ENCODE measurements at places on chromosomes 12 and 14.
A peak's percentile ranks its signal among the peaks of the same experiment; 100 is the strongest.

DNA sequence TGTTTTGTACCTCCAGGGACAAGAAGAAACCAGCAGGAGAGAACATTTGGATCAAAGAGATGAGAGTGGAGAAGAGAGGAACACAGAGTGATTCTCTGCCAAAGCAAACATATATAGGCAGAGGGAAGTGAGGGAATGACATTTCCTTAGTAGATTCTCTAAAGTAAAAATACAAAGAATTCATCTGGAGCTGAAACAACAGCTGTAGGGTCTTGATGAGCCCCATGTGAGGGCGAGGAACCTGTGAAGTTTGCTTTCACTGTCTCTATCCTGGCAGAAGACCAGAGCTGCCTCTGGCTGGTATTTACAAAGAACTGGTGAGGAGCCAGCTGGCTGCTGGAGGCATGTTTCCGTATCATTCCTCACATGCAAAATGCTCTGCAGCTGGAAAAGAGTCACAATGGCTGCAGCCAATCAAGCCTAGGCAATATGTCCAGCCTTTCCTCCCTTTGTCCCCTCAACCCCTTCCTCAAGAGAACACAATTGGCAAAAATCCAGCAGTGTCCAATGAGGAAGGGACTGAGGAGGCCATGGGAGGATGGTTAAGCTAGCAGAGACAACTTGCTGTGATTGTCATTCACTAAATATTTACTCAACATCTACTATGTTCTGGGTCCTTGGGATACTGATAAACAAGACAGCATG is 122.5 kb downstream of the PHLDA1 start:
- DNase-seq, result no peak

DNA sequence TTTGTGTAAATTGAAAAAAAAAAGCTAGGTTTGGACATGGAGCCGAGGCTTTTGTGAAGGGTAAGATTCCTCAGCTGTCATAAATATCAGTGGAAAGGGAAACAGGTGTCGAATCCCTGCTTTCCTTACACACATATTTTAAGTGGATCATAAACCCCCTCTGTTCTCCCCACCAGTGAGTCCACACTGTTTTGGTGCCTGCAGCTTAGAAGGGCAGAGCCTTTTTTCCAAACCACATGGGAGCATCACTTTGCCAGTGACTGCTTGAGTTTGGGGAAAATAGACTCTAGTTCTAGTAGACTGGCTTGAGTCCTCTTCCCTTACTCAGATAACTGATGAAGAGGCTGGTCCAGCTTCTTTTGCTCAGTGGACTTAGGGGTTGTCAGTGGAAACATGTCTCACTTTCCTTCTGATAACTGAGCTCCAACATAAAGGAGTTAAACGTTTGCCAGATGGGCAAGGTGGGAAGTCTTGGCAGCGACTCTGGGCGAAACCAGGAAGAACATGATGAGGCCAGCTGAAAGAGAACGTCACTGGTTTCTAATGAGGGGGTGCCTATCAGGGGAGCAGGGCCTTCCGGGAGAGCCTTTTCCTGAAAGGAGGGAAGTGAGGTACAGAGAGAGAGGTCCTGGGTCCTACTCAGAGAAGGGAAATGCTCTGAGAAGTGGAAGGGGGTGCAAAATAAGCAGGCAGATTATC is 168.1 kb upstream of the PARP11 start:
- DNase-seq, result no peak

- DNase-seq, result no peak
Observed at GRCh38 chr12:30517320-30517719, 178.3 kb downstream of the IPO8 start.

GRCh38 chr12:81843599-81843998 is 84.4 kb upstream of the PPFIA2 start:
- no peak for DNase-seq

DNA sequence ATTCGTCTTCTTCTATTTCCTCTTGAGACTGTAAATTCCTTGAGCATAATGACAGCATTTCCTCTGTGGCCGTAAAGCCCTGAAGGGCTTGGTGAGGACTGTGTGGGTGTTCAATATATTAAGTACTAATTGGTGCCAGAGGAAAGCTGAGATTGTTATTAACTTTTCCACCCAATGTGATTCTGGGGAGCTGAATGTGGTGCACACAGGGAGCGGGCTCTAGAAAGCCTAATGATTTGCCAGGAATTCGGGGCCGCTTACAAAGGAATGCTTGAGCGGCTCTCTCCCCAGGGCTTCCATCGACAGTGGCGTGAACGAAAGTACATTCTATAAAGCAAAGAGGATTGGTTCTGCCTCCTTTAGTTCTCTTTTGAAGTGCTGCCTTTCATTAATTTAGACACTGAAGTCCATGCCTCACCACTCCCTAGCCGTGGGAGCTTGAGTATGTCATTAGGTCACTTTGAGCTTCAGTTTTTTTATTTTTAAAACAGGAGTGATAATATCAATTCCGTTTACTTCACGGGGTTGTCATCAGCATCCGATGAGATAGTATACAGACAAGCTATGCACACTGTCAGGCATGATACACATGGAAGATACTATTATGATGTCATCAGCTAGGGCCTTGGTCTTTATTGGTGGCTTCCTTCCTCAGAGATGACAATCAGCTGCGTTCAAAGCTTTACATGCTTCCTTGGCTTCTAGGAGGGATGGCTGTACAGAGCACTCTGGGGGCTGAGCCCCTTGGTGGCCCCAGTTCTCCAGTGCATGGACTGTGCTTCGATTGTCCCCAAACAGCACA is 11.0 kb upstream of the GSG1 start:
- no peak for DNase-seq

DNA sequence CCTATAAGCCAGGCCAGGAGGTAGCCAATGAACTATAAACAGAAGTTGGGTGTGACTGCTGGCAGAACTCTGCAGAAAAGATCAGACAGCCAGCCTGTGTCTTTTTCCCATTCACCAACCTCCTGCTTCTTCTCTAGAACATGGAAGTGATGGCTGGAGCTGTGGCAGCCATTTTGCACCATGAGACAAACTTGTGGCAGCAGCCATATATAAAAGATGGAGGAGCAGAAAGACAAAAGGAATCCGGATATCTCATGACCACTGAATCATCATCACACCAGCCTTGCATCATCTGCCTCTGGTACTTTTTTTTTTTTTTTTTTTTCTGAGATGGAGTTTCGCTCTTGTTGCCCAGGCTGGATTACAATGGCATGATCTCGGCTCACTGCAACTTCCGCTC is 8.7 kb downstream of the BEGAIN start:
- no peak for DNase-seq

GRCh38 chr12:109488051-109488665 is 10.7 kb downstream of the UBE3B start:
- no peak for DNase-seq

- no peak for DNase-seq
Observed at GRCh38 chr14:88935083-88935482, 110.6 kb downstream of the TTC8 start.

DNA sequence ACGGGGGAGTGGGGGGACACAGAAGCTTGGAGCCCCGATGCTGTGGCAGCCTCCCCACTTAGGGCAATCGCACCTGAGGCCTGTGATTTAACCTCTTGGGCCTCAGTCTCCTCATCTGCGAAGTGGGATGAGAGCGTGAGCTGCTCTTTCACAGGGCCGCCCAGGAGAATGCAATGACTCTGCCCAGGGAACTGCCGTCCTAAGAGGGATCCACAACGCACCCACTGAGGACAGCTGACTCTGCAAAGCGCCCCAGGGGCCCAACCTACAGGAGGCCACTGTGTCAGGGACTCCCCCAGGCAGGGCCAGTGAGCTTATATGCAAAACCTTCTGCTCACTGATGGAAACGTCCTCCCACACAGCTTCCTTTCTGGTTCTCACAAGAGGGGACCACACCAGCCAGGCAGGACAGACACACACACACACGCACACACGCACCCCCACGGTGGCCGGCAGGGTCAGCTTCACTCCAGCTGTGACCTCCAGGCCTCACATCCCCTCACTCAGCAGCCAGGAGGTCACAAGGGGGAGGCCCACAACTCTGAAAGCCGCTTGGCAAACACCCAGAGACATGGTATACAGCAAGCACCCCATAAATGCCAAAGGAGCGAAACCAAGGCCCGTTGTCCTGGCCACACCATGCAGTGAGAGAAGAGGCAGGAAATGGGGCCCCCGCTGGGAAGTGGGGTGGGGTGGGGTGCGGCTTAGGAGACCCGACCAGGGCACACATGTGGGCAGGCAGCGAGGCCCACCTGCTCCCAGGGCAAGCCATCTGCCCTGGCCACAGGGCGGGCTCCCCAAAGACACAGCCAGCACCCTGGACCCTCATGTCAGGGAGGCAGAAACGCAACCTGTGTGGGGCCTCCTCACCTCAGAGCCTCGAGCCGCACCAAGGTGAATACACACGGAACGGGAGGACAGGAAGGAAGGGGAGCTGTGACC is 73.3 kb downstream of the NCOR2 start:
- DNase-seq, result peak; percentile 50

DNA sequence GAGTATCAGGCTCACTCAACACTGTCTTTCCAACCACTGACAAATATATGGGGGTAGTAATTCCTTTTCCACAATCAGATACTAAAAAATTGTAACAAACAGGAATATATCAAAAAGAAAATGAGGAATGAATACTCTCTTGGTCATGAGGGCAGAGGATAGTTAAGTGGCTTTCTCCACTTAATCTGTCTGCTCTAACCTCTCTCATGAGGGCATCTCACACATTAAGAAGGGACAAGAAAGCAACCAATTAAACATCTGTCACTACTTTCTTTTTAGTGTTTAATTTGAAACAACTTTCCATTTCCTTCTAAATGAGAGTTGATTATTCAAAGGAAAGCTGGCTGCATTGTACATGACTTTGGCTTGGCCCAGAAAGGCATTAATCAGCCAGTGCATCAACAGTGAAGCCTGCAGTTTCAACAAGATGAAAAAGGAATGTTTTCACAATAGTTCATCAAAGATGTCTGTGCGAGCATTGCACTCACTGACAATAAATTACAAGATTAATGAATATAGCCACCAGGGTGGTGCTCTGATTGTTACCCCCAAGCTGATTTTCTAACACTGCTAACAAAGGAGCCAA is 142.0 kb downstream of the SEC23A start:
- no peak for DNase-seq

DNA sequence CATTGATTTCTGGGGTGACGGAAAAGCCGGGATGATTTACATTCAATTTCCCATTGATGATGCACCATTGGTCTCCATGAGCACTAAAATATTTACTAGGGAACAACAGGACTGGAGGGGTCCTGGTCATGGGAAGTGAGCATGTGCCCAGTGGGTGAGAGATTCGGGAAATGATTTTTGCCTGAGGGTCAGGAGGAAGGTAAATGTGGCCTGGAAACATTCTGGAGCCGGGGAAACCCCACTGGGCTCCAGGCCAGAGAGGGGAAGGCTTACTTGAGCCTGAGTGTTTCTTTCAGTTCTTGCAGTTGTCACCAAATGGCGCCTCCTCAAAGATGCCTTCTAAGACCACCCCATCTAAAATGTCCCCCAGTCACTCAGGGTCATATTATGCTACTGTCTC is 532.3 kb upstream of the TBX3 start:
- DNase-seq, result no peak

GRCh38 chr12:70267550-70267949 is 24.3 kb downstream of the CNOT2 start:
- DNase-seq, result no peak

DNA sequence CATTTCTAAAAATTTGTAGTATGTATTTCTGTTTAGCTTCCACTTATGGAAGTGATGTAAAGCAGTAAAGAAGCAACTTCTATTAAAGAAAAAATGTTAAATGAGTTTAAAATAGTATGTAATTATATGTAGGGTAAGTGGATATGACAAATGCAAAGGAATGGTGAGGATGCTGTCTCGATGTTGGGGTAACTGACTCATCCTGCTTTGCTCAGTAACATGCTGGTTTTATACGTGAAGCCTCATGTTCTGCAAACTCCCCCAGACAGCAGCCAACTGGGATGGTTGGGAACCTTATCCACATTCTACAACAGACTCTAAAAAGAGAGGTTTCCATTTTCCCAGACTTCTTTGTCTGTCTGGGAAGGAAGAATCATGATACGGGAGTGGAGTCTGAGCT is 1006.4 kb upstream of the TMEM132C start:
- no peak for DNase-seq

DNA sequence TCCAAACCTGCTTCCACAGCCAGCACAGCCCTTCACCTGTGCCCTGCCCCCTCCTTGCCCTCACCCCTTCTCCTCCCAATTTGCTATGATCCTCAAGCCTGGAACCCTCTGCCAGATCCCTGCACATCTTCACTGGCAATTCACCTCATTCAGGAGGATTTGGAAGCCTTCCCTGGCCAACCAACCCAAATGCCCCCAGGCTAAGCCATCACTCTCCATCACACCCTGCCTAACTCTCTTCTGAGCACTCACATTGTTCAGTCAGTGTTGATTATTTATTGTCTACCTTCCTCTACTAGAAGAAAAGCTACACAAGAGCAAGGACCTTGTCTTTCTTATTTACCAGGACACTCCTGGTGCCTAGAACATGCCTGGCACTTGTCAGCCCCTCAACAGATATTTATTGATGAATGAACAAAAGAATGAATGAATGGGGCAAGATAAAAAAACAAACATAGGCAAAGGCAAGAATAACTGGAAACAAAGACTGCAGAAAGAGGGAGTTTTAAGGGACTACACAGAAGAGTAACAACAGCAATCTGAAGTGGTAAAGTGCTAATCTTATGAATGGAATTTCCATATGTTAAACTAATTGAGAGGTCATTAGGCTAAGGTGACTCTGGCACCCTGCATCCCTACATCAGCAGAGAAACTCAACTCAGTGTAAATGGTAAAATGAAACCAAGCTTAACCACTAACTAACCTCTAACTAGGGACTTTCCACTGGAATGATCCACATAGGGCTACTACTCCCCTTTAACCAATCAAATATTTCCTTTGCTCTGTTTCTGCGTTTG is 33.4 kb downstream of the TMTC1 start:
- no peak for DNase-seq

DNA sequence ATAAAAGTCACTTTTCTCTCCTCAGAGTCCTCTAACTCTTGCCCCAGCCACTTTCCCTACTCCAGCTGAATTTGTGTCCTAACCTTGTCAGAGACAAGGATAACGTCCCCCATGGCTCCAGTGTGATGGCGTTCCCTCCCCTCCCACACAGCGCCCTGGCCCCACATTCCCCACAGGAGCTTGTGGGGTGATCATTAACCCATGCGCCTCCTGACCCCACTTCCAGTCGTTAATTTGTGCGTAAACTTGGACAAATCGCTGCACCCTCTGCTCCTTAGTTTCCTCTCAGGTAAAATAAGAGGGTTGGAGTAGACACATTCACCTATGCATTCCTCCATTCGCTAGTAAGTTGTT is 22.9 kb upstream of the BCDIN3D start:
- DNase-seq, result no peak

DNA sequence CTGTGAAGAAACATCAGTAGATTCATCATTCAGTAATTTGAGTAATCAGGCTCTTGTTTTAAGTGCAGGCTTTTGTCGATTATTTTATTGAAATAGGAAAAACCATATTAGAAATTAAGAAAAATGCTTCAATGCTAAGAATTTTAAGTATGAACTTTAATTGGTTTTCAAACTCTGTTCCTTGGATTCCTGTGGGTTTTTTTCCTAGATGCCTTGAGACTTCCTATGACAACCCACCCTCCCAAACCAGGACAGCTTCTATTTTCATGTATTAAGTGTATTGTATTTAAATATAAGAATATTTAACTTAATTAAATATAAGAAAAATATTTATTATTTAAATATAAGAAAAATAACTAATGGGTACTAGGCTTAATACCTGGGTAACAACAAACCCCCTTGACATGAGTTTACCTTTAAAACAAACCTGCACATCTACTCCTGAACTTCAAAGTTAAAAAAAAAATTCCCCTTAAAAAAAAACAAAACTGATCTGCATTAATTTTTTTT is 3.0 kb downstream of the ARHGAP5 start:
- no peak for DNase-seq

GRCh38 chr12:72610342-72610741 is 338.2 kb downstream of the TRHDE start:
- no peak for DNase-seq
